A673 (cell line): ENCODE measurements at places on chromosomes 7 and 10.

DNA sequence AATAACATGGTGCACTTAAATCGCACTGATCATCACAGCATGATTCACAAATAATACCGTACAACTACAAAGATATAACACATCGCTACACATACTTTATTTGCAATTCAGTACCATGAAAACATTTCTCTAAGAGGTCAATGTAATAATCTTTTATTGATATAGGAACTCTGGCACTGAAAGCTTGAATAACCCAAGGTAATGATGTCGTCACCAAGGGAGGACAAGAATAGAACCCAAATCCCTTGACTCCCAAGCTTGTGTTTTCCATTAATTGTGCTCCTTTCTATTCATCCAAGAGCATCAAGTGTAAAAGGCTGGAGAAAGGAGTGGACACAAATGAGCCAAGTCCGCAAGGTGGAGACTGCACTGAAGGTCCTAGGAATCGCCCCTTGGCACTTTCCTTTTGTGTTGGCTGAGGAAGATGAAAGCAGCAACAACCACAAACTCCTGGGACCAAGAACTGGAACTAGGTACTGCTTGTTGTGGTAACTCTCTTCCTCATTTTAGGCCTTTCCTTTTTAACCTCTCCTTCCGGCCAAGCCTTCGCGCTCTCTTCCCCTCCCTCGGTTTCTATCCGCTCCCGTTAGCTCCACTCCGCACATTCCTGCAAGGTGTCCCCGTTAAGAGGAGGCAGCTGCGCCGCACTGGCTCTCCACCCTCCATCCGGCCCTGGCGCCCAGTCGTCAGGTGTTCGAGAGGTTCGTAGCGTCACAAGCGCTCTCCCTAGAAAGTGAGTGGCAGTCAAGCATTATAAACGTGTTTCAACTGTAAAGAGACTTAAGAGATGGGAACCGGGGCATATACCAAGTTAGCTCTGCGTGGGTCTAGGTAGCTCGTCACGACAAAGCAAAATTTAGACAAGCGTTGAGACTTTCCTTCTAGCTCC lies 1.0 kb upstream of the CBLL1 start:
- DNase-seq: no peak

DNA sequence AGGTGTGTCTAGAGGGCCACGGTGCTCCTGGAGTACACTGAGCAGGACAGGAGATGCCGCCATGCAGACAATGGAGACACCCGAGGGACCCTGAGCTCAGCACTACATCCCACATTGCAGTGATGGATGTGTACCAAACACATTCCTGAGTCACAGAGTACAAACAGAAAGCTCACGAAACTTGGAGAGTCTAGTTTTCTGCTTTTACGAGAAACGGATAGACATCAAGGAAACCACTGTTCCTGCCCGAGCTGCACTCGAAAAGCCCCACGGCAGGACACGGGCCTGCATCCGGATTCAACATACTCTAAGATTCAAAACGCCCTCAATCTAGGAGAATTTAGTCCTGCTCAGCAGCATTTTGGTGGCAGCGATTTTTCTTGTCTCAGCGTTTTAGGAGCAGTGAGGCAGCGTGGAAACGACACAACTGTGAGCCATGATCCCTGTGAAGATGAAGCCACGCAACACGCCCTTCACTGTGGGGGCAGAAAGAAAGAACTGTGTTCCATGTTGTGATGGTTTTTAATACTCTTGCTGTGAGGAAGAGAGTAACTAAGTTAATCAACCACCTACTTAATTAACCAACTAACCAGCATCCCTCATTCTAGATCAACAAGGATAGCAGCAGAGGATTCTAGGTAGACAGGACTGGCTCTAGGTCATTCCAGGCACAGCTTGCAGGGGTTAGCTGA lies 3.2 kb downstream of the TNS3 start:
- no peak for DNase-seq

DNA sequence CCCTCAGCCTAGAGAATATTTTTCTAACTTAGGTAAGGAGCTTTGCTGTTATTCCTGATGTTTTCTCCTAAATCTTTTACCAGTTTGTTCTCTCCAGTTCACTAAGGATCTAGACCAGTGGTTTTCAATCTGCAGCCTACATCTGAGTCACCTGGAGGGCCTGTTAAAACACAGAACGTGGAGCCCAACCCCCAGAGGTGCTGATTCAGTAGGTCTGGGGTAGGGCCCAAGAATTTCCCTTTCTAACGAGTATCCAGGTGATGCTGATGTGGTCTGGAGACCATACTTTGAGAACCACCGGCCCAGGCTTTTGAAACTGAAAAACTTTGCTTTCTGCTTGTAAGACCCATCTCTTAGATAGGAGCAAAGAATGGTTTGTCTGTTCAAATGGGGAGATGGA lies 51.2 kb upstream of the KMT2E start:
- no peak for DNase-seq

GRCh38 chr10:77622889-77623291 lies 14.7 kb downstream of the KCNMA1 start:
- DNase-seq: no peak
